ENCODE measurements at places on chromosomes 7 and 10.
A peak's percentile ranks its signal among the peaks of the same experiment; 100 is the strongest.

GRCh38 chr7:30526163-30526562, 21.5 kb upstream of the GGCT start:
- DNase-seq: no peak

DNA sequence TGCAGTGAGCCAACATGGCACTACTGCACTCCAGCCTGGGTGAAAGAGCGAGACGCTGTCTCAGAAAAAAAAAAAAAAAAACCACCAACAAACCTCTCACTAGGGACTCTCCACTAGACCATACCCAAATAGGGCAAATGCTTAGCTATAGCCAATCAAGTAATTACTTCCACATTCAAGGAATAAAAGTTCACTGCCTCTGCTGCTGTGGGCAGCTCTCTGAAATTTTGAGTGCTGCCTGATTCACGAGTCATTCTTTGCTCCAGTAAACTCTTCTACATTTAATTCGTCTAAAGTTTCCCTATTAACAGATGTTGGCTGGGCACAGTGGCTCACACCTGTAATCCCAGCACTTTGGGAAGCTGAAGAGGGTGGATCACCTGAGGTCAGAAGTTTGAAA, 4.7 kb upstream of the NRBF2 start:
- no peak for DNase-seq

GRCh38 chr10:63173468-63174232, 40.5 kb downstream of the NRBF2 start:
- DNase-seq: no peak

DNA sequence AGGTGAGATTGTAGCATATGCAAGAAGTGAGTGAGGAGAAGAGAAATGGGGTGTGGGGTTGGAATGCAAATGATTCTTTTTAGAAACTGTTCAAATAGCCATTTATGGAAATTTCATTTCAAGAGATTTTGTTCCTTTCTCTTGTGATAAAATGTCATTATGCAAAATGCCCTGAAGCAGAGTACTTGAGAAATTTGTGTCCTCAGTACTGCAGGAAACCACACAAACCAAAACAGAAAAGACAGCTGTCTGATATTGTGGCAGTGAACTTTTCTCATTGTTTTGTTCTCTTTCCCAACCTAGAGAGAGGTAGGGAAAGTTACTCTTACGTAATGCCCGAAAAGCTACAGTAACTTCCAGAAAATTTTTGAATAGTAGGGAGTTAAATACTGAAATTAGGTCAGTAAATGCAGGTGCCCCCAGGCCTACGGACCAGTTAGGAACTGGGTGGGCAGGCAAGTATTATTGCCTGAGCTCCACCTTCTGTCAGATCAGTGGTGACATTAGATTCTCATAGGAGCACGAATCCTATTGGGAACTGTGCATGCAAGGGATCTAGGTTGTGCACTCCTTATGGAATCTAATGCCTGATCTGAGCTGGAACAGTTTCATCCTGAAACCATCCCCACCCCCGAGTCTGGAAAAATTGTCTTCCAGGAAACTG, 34.0 kb downstream of the DLD start:
- DNase-seq: no peak

DNA sequence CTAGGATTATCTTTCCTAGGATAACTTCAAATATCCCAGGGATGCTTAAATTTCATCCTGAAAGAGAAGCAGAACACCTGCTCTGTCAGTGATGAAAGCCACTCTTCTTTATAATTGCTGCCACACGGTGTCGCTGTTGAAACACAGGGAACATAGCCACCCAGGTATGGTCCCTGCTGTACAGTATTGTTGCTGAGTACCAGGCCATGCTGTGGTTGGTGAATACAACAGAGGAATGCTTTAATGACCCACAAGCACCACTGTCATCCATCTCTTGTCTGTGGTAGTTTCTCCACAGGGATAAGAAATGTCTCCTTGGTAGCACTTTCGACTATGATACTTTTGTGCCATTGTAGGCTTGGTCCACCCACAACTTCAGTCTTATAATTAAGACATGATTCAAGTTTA, 70.6 kb upstream of the STARD3NL start:
- peak; percentile 45 for DNase-seq

DNA sequence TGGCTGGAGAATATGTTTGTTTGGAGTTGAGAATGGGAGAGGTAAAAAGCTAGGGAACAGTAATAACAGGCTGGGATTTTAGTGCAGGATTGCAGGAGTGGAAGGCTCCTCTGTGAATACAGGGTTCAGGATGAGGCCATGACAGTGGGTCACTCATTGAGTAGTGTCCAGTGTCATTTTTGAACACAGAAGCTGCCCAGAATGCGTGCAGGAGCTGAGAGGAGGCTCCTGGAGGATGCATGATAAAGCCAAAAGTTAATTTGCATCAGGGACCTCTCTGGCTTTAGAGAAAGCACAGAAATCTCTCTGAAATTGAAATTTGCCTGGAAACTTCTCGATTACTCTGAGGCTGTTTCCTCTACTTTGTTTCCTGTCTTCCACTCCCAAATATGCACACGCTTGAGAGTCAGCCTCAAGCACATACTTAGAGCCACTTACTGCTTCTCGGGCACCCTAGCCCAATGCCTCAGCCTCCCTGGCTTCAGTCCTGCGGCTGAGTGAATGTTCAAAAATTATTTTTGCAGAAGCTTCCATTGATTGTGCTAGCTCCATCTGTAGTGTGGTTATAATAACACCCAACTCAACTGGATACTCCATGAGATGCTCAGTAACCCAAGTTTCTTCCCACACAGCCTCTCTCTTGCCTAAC, 1.8 kb upstream of the GALNT17 start:
- DNase-seq: no peak

DNA sequence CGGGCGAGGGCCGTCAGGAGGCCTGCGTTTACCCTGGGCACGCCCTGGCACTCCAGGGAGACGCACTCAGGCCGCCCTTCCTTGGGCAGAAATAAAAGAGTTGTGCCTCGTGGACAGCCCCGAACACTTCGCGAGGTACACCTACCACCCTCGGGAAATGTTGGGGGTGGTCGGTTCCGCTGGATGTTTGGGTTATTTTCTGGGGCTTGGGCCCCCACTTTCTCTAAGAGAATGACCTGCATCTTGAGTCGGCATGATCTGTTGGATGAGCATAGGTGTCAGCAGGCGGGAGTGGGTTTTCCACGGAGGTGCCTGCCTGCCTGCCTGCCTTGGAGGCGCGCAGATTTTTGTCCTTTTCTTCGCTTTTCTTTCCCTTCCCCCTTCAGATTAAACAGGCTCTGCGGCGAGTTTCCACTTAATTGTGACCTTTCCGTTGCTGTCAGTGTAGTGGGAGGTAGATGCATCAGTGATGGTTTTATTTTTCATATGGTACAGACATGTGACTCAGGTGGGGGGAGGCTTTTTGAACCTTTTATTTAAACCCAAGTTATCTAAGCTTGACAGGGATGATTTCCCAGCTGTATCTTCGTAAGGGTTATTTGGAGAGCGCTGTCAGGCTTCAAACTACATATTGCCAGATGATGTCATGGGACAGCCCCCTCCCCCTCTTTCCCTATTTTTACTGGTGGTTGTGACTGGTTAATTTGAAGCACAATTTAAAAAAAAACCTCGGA, 661 bp downstream of the HECTD2 start:
- no peak for DNase-seq

GRCh38 chr7:104341546-104341945, 13.1 kb downstream of the LHFPL3 start:
- no peak for DNase-seq

GRCh38 chr7:18345641-18346234, 149.8 kb upstream of the HDAC9 start:
- DNase-seq: no peak

DNA sequence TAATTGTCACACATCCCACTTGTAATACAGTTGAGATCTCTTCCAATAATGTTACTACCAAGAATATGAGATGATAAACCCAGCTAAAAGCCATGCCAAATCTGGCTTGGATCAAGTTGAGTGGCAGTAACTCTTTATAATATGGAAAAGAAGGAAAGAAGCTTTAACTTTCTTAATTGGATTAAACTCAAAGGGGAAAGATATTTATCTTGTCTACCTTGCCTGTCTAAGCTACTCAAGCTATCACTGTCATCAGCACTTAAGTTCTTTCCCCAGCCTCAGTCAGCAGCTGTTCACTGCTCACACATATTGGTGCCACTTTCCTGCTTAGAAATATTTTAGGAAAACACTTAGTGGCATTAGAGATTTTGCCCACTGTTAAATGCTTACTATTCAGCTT, 350.7 kb downstream of the IPMK start:
- no peak for DNase-seq

- no peak for DNase-seq
Observed at GRCh38 chr7:23120106-23120505, 14.5 kb downstream of the KLHL7 start.

DNA sequence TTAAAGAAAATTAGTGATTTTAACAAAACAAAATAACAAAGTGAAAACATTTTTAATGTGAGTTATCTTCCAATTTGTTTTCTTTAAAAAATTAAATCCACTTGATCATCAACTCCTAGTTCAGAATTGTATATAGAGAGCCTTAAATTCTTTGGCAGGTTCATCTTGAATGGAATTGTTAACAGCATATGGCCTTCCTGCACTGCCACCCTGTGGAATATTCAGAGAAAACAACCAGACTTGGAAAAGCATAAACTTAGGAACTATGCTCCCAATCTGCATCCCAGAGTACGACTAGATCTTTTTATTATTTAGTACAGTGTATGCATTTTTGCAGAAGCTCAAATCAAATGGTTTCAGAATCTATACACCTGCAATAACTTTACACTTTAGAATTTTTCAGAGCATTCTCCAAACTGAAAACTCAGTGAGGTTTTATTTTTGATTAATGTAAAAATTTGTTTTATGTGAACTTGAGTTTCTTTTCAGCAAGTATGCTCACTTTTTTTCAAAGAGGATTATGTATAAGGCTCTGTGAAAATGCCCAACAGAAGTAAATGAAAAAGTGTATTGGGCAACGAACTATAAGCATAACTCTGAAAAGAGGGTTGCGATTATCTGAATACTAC, 44.9 kb upstream of the ANK3 start:
- DNase-seq: no peak

GRCh38 chr10:17655567-17656146, 11.7 kb downstream of the STAM start:
- DNase-seq: no peak

GRCh38 chr10:98487649-98488048, 40.9 kb upstream of the HPS1 start:
- no peak for DNase-seq

DNA sequence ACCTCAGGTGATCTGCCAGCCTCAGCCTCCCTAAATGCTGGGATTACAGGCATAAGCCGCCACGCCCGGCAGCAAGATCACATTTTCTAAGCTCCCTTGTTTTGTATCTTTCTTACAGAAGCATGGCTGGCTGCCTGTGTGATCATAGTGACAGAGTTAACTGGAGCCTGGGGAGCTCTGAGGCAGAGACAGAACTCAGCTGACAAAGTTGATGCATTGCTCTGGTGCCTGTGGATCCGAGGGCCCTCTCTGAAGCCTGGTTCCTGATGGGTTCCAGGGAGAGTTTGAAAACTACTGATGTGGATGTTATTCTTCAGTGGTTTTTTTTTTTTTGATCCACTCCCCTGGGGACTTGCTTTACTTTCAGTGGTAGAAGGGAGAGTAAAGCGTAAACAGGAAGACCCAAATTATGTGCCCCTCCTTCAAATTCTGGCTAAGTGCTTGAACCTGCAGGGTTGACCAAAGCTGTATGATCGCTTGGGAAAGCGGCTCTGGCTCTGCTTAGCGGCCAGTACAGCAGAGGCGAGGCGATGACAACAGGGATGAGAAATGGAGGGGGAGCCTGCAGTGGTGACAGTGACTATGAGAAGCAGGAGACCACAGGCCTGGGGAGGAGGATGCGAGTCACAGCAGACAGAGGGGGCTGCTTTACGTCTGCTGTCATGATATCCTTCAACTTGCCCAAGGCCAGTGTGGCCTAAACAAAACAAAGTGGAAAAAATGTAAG, 6.8 kb upstream of the EFCAB10 start:
- DNase-seq: no peak

- no peak for DNase-seq
Observed at GRCh38 chr7:135463908-135464307, 46.0 kb downstream of the CNOT4 start.

GRCh38 chr10:100372415-100373297, 25.6 kb downstream of the SCD start:
- no peak for DNase-seq

GRCh38 chr10:119302172-119302571, 94.8 kb downstream of the GRK5 start:
- DNase-seq: no peak

DNA sequence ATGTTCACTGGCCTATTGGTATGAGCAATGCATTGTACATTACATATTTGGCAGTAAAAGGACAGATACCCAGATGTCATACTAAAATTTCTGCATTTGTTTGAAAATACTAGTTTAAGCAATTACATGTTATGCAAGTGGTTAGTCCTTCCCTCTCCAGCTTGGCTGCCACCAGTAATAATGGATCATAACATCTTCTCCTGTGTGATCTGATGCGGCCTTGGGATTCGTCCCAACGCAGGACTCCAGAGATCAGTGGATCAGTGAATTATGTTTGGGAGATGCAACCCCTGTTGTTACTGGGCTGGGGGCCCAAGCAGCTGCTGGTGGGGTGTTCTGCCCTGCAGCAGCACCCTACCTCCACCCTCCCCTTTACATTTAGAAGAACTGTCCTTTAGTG, 11.2 kb upstream of the PDK4 start:
- DNase-seq: no peak

DNA sequence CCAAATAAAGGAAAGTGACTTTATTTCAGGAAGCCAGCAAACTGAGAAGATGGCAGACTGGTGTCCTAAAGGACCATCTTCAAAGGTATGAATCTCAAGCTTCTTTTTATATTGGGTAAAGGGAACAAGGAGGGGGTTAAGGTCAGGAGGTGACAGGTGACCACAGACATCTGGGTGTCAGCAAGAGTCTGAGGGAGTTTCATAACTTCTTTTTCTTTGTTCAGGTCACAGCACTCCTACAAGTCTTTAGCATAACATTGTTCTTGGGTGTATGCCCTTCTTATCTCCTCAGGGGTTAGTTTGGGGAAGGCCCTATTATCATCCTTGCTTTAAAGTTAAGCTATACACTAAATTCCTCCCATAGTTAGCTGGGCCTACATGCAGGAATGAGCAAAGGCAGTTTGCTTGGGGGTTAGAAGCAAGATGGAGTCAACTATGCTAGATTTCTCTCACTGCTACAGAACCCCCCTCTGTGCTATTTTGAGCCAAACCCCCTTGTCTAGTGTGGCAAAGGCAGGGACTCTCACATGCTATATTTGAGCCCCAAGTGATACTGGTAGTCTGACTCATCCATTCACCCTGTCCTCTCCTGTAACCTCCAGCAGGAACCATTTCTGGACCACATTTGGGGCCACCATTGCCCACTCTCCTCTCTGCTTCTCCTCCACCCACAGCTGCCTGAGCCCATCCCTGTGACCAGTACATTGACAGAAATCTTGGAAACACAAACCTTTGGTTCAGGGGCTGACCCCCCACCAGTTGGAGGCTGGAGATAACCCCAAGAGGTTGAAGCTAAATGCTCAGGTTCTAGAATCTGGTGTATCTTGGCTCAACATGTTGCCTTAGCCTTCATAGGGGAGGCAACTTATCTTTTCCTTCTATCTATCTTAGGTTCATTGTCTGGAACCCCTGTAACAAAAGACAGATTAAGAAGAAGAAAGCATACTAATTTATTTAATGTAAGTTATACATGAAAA, 55.5 kb upstream of the LRGUK start:
- no peak for DNase-seq
